ENCODE measurements at places on chromosomes 12 and 14.

- DNase-seq = peak; percentile 52
Measured at GRCh38 chr12:108337235-108338223, 1.6 kb downstream of the CMKLR1 start.

DNA sequence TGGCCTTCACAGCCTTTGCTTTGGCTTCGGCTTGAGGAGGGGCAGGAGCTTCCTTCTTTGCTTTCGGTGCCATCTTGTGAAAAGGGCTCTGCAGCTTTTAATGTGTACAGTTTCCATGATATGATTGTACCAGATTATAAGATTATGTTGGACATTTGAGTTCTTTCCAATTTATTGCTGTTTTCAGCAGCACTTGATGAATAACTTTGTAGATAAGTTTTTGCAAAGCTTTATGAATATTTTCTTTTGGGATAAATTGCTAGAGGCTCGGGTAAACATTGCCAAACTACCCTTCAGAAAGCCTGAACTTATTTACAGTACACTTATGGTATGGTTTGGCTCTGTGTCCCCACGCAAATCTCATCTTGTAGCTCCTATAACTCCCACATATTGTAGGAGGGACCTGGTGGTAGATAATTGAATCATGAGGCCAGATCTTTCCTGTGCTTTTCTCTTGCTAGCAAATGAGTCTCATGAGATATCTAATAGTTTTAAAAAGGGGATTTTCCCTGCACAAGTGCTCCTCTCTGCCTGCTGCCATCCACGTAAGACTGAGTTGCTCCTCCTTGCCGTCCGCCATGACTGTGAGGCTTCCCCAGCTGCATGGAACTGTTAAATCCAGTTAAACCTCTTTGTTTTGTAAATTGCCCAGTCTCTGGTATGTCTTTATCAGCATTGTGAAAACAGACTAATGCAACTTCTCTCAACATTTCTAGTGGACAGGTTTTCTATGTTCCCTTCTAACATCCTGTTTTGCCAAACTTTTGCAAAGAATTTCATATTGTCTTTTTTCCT, 70.4 kb downstream of the RCOR1 start:
- no peak for DNase-seq

- DNase-seq = peak; percentile 92
Measured at GRCh38 chr12:52837413-52837741, 3.3 kb upstream of the KRT79 start.

GRCh38 chr12:106030210-106031071, 108.3 kb downstream of the NUAK1 start:
- DNase-seq = peak; percentile 93

GRCh38 chr14:53571641-53572328, 384.8 kb downstream of the BMP4 start:
- no peak for DNase-seq

DNA sequence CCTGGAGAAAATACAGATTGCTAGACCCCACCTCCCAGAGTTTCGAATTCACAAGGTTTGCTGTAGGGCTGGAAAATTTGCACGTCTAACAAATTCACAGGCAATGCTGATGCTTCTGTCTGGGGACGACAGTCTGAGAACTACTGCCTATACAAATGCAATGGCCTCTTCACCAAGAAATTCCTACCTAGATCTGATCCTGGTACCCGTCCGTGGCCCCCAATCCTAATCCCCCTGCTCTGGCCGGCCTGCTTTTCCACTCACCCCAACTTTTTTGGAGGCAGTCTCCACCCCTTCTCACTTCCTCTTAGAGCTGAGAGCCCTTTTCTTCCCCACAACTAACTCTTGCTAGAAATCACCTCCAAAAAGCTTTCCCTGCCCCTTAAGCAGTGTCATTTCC, 3.1 kb upstream of the SSH1 start:
- no peak for DNase-seq

Data from ELR (cell line).